ENCODE measurements at places on chromosomes 2 and 18. TPM values are rescaled to one million over a fixed set of nuclear protein-coding genes. Genes with fewer than 3 reads are reported as not detected.

DNA sequence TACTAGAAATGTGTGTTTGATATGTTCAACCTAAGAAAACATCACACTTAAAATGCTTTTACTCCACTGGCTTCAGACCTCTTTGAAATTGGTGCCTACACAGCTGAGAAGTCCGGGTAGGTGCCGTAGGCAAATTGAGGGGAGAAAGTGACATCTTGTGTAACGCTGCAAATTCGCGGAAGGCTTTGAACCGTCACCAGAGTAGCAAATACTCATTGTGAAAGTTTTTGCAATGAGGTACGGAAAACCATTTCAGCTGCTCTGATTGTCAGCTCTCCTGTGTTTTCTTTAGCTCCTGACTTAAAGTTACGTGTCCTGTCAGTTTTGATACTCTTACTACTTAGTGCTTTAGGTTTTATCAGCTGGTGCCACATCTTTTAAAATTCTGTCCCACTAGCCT lies 224.5 kb downstream of the FAM210A start:
- DNase-seq = no peak

DNA sequence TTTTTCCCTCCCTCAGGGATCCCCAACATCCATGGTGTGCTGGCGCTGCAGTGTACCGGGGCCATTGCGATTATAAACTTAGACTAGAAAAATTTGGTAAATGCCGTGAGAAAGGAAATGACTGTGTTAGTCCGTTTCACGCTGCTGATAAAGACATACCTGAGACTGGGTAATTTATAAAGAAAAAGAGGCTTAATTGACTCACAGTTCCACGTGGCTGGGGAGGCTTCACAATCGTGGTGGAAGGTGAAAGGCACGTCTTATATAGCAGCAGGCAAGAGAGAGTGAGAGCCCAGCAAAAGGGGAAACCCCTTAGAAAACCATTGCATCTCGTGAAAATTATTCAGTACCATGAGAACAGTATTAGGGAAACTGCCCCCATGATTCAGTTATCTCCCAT lies 44.3 kb downstream of the NTSR2 start:
- DNase-seq = no peak

- DNase-seq = no peak
These were observed 46.8 kb downstream of the MYO3B start for GRCh38 chr2:170224692-170225294.

DNA sequence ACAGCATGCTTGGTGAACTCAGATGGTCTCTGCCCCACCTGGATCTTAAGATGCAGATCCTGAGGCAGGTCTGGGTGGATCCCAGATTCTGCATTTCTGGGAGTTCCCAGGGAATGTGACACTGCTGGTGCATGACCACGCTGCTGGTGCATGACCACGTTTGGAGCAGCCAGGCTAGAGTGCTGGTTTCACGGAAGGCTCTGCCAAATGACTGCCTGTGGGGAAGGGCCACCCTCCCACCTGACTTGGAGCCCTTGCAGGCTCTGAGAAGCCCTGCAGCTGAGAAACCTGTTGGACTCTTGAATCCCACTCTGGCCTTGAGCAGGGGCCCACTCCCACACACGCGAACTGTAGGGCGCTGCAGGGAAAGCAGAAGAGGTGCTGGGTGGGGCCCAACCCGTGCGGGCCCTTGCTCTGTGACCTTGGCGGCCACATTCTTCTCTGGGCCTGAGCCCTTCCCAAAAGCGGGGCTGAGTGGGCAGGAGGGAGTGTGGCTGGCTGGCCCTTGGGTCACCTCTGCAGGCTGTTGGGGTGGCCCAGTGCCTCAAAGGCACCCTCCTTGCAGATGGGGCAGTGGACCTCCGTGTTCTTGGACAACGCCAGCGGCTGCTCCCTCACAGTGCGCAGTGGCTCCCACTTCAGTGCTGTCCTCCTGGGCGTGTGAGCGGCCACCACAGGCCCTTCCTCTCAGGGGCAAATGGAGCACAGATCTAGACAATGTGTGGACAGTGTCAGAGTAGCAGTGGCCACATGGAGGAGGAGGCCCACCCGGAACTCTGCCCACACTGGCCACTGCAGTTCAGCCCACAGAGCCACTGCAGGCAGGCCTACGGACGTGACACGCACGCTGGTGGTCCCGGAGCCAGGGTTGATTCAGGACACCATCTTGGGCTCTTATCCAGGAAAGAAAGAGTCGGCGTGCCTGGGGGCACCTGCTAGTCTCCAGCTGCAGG lies 7.9 kb downstream of the ERFE start:
- DNase-seq = no peak

GRCh38 chr2:179876266-179876665 lies 14.9 kb upstream of the ZNF385B start:
- DNase-seq = no peak

DNA sequence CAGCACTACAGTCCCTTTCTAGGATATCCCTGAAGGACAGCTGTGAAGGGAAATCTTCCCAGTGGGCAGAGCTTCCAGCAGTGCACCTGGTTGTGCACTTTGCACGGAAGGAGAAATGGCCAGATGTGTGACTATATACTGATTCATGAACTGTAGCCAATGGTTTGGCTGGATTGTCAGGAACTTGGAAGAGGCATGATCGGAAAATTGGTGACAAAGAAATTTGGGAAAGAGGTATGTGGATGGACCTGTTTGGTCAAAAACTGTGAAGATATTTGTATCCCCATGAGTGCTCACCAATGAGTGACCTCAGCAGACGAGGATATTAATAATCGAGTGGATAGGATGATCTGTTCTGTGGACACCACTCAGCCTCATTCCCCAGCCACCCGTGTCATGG lies 582.2 kb downstream of the CPS1 start:
- DNase-seq = no peak

DNA sequence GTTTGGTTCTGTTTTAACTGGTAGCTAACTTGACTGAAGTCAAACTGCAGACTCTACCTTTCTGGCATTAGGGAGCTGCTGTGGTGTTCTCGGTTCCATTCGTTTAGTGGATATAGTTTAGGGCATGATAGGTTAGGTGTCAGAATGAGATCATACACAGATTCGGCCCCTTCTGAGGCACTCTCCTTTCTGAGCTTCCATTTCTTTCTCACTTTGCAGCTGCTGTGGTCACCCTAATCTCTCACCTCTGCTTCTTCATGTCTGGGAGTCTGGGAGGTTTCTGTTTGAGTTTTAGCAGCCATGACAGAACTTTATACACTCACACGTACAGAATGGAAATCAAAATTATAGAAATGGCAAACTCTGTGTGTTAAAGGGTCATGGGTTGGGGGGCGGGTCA lies 122.8 kb downstream of the ATP9B start:
- no peak for DNase-seq

GATA6 gene
- total RNA-seq = not detected

ELOA2 gene
- not detected for total RNA-seq

GAREM2 gene
- total RNA-seq = 21.8 TPM

CAPN14 gene
- total RNA-seq = 0.47 TPM

GREB1L gene
- 80.5 TPM for total RNA-seq

CDCA7 gene
- 82.5 TPM for total RNA-seq

SPR gene
- 6.3 TPM for total RNA-seq

NR4A2 gene
- 7.8 TPM for total RNA-seq
